ENCODE measurements at places on chromosomes 6 and 20. TPM values are rescaled to one million over a fixed set of nuclear protein-coding genes. Genes with fewer than 3 reads are reported as not detected.

DNA sequence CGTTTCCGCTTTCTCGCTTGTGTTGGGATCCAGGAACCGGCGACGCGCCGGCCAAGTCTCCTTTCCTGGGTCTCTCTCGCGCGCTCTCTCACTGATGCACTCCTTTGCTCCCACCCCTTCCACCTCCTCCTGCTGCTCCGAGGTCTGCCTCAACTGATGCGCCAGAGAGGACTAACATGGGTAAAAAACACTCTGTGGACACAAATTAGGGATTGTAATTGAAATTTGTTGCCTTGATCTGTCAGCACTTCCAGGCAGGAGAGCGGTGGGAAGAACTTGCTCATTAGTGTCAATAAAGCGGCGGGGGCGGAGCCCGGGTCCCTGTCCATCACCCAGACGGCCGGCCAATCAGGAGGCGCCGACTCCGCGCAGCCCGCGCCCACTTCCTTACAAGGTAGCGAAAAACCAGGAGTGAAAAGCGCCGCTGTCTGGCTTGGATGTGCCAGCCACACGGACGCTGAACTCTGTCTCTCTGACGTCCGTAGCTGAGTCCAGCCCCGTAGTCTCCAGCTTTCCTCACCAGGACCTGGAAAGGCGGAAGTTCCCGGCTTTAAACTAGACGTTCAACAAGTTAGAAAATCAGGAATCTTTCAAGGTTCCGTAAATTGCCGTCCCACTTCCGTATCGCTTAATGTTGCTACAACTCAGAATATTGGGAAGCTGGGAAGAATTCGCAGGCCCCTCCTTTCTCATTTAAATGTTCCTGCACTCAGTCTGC is at the start of gene TBX18:
TSS of gene TBX18 (minus strand) at position 267 of the 718 bp plus-strand sequence. CDS start 417 bp downstream, outside the sequence.
- DNase-seq = peak; percentile 95

DNA sequence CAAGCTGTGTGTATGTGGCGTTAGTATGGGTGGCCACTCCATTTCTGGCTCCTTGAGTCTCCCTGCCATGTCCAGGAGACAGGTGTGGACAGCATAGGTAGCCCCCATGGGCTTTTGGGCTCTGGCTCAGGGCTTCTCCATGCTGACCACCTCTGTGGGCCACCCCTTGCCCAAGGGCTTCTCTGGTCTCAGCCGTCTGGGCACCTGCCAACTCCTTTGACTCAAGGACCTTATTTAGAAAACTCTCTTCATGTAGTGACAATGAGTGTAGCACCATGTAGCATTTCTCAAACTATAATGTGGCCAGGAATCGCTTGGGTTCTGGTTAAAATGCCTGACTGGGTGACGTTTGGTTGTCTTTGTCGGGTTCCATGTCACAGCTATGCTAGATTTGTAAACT is 5.1 kb upstream of the GTSF1L start:
- DNase-seq = no peak

GRCh38 chr6:113050010-113050858 is 703.1 kb downstream of the RFPL4B start:
- DNase-seq = no peak

DNA sequence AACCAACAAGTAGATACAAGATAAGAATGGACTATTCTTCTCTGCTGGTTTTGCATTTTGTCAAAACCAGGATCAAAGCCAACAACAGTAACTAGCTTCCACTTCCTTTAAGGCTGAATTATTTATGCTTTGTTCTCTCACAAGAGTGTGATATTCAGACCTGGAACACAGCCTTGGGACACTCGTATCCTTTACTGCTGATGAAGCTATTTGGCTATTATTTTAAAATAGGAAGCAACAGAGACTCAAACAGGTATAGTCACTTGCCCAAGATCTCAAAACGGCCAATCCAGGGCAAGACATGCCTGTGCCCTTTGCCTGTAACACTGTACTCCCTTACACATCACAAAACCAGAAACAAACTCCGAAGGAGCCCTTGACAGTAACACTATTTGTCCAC is 19.9 kb downstream of the SPTLC3 start:
- no peak for DNase-seq

GRCh38 chr6:131400779-131401496 is 172.1 kb upstream of the ARG1 start:
- DNase-seq = no peak

SLC22A16 gene
- total RNA-seq = not detected

DNA sequence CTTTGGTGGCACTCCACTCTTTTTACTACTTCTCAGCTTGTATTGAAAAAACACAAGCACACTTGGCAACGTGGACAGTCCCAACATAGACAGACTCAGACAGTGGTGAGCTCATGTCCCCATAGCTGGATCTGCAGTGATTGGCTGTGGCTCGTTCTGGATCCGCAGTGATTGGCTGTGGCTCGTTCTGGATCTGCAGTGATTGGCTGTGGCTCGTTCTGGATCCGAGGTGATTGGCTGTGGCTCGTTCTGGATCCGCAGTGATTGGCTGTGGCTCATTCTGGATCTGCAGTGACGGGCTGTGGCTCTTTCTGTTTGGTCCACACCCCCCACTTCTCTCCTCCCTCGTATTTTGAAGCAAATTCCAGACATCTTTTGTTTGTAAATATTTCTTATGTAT is 28.0 kb downstream of the OSBPL2 start:
- no peak for DNase-seq

GPR63 gene
- total RNA-seq = 2.4 TPM

BAG2 gene
- total RNA-seq = 28.1 TPM

DNA sequence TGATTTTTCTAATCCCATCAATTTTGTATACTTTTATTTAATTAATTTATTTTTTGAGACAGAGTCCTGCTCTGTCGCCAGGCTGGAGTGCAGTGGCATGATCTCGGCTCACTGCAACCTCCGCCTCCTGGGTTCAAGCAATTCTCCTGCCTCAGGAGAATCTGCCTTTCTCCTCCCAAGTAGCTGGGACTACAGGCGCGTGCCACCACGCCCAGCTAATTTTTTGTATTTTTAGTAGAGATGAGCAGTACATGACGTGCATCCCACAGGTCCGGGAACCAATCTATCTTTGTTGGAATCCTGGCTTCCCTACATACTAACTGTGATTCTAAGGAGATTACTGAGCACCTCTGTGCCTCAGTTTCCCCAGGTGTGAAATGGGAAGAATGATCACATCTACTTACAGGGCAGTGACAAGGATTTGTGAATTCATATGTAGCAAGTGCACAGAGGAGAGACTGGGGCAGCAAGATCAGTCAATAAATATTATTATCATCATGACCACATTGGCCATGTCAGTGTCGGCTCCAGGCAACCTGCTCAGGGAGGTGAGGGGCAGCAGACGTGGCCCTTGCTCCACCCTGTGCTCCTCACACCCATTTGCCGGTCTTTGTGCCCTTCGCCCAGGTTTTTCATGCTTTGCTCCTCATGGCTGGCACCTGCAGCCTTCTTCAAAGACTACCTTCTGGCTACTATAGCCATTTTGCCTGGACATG is 22.1 kb downstream of the CYP24A1 start:
- no peak for DNase-seq

DNA sequence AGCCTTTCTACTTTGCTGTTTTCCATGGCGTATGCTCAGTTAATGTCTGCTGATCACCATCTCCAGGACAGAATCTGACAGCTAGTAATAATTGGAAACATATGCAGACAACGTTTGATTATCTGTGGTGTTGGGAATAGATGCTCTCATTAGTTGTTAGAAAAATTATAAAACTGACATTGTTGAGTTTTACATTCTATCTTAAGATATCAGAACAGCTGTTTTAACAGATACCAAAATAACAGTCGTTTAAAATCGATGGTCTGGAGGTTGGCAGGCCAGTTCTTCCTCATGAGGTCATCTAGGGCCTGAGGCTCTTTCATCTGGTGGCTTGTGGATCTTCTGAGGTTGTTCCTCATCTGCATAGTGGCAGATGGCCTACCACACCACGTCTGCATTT is 137.6 kb downstream of the AIG1 start:
- DNase-seq = no peak

DNA sequence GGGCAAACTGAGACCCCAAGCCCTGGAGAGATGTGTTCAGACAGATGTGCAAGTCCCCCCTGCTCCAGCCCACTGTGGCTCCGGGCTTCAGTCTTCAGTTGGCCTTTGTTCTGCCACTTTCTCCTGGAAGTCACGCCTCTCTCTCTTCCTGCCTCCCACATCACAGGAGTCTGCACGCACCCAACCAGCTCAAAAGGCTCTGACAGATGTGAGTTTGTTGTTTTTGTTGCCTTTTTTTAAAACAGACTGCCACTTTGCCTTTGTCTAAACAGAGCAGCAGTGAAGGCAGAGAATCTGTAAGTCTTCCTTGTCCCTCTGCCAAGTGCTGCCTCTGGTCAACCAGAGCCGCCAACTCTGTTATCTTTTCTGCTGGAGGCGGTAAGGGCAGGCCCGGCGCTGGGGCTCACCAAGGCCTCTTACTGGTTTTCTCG is 149.7 kb downstream of the TFAP2C start:
- peak; percentile 93 for DNase-seq

GRCh38 chr6:118298476-118299427 is 249.3 kb upstream of the PLN start:
- no peak for DNase-seq

- no peak for DNase-seq
Observed at GRCh38 chr20:6577451-6577850, 190.0 kb upstream of the BMP2 start.

DNA sequence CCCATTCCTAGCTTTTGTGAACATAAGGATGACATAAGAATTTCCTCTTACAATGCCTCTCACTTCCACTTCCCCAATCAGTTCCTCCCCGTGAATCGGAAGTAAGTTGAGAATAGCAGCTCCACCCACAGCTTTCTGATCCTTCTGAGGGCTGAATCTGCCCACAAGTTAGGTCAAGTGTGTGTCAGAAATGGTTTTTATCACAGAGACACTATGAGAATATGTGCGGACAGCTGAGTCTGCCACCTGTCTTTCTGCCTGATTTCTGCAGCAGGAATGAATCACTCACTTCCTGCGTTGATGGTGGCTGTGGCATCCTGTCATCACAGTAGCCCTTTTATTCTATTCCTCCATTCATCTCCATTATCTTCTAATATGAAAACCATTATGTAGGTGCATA is 70.2 kb downstream of the RIN2 start:
- DNase-seq = peak; percentile 57

DNA sequence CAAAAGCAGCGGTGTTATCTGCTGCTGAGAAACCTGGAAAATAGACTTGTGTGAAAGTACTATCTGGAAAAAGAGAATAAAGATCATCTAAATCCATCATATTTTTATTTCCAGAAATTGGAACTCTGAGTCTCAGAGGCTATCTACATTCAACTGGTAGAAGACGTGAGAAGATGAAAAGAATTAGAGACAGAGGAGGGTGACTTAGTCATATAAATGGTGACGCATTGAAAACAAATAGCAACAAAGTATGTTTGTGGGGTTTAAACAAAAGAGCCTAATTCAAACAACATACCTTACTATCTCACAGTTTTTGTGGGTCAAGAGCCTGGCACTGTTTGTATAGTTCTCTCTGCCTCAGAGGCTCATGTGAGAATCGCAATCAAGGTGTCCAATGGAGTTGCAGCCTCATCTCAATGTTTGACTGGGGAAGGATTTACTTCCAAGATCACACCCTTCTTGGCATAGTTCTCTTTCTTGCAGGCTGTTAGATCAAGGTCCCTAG is 757.1 kb upstream of the SLC35B3 start:
- DNase-seq = no peak

DNA sequence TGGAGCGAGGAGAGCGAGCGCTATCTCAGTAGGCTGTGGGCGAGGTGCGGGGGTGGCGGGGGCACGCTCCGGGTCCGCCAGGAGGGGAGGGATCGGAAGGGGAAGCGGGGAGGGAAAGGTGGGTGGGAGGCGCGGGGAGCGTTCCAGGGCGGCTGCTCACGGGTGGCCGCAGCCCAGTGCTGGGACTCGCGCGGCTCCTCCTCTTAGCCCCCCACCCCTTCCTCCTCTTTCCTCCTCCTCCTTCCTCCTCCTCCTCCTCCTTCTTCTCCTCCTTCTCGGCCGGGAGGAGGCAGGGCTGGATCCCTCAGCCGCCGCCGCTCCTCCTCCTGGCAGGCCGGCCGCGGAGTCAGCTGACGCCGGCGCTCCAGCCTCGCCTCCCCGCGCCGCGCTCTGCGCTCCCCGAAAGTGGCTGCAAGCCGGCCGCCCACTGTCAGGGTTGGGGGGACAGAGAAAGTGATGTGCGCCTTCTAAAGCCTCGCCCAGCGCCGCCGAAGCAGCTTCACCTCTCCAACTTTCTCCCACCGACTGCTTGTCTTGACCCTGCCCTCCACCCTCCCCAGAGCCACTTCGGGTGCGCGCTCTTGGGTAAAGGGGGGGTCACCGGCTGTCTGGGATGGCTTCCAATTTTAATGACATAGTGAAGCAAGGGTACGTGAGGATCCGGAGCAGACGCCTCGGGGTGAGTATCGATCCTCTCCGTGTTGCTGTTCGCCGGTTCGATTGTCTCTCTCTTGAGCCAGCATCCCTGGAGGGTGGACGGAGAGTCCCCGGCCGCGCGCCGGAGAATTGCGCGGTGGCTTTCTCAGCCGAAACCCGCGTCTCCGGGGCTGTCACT is at the start of gene DOK5:
TSS of gene DOK5 (plus strand) at position 260 of the 835 bp plus-strand sequence. CDS start at position 614, 354 bp downstream.
- DNase-seq = no peak

DNA sequence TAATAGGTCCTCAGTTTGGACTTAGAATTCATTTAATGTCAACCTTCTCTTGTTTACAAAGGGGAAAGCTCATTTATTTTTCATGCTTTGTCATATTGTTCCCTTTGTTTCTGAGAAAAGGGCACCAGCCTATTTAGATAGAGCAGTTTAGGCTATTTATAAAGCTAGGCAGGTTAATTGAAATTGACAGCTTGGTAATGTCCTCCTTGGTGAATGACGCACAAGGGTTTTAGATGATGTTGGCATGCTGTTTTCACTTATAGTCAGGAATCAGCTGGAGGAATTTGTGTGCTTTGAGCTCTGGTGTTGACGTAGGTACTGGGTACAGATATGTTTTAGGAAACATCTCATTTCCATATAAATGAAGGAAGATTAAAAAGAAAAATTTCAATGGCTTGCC is 45.2 kb downstream of the BCKDHB start:
- no peak for DNase-seq

- DNase-seq = no peak
Observed at GRCh38 chr20:62475027-62475771, 596 bp downstream of the GATA5 start.

GRCh38 chr20:41001497-41001896 is 27.1 kb upstream of the TOP1 start:
- no peak for DNase-seq

DNA sequence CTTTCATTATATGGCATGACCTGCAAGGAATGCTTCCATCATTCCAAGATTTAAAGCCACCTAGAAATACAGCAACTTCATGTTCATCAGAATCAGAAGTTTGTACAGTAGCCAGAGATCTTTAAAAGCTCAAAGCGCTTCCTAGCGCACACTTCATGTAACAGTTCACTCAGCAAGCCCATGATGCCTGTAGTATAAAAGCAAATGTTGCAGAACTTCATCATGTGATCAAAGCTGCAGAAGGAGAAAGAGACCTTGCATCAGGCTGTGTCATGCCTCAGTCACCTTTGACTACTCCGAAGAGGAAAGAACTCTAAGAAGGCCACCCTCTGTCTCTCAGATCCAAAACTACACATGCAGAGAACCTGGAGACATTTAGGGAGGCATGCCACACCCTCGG is 78.5 kb downstream of the AGPAT4 start:
- DNase-seq = no peak

- DNase-seq = no peak
Observed at GRCh38 chr6:166803471-166803870, 152.9 kb downstream of the RNASET2 start.

Data from H4 (cell line).